ENCODE measurements at places on chromosomes 6 and 20. TPM values are rescaled to one million over a fixed set of nuclear protein-coding genes. Genes with fewer than 3 reads are reported as not detected.

DNA sequence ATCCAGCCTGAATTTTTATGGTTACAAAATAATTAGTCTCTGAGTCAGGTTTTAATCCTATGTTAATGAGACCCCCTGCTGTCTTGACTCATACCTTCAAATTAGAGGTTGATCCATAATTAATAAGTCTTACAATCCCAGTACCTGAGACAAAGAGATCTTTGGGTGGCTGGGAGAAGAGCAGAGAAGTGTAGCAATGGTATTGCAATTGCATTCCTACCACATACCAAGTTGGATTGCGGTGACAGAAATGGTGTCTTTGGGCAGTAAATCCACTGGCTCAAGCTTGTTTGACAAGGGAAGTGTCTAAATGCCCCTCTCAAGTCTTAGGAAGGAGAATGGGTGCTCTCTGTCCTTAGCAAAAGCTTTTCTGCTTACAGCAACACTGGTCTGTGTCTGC is 150.4 kb downstream of the BTBD3 start:
- DNase-seq, result no peak

DNA sequence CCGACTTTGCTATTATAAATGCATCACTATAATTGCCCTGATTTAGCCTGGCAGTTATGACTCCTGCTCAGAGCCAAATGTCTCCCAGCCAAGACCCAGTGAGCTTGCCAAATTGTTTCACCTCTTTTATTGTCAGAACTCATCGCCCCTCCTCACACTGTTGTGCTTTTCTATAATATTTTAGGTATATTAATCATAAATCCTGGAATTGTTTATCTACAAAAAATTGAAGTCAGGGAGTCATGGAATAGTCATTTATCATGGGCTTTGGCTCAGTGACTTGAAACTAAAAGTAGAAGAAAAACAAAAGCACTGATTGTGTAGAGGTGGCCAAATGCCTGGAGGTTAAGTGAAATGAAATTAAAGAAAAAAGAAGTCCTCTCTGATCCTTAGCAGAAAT is 85.6 kb downstream of the PFDN4 start:
- no peak for DNase-seq

DNA sequence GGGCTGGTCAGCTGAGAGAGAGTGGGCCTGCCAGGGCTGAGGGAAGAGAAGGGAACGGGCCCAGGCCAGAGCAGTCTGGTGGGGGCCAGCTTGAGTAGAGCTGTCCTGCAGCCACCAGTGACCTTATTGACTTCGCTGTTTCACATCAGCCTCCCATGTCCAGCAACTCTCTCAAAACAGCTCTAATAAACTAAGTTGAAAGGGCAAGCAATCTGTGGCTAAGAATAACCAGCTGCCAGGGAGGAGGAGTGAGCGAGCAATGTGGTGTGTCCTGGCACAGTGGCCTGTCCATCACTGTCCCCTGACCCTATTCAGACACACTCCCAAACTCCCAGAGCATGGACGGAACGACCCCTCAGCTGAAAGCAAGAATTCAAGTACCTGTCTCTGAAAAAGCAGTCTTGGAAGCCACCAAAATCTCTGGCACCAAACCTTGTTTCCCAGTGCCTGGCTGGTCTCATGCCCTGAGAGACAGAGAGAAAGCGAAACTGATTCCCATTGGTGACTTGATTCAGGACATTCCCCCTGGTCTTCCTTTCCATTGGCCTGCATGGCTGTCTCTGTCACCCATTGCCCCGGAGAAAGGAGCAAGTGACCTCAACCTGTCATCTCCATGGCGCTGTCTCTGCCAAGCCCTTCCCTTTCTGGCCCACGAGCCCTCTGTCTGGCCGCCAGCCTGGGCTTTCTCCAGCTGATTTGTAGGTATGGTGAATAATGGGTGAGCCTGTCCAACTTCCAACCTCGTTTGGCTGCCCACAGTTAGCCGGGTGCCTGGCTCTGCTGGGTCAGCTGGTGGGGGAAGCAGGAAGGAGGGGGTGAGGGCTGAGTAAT is at the start of gene DDO:
Gene DDO, minus strand, starts transcription at position 490 of the 831 bp plus-strand sequence. CDS start 2,113 bp downstream, outside the sequence.
- DNase-seq, result no peak

DNA sequence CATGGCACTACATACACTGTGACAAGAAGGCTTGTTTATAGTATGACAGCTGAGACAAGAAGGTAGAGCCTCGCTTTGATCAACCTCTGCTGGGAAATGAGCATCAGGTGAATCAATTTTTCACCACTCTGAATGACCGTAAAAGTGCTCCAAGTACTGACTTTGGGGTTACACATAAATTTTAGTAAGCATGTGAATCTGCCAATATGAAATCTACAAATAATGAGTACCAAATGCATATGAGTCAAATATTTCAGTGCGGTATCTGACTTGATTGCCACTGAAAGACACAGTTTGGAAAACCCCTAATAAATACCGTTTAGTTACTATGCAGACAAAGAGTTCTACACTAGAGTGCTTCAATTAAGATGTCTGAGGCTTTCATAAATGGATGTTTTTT is 77.8 kb downstream of the ATG5 start:
- no peak for DNase-seq

DNA sequence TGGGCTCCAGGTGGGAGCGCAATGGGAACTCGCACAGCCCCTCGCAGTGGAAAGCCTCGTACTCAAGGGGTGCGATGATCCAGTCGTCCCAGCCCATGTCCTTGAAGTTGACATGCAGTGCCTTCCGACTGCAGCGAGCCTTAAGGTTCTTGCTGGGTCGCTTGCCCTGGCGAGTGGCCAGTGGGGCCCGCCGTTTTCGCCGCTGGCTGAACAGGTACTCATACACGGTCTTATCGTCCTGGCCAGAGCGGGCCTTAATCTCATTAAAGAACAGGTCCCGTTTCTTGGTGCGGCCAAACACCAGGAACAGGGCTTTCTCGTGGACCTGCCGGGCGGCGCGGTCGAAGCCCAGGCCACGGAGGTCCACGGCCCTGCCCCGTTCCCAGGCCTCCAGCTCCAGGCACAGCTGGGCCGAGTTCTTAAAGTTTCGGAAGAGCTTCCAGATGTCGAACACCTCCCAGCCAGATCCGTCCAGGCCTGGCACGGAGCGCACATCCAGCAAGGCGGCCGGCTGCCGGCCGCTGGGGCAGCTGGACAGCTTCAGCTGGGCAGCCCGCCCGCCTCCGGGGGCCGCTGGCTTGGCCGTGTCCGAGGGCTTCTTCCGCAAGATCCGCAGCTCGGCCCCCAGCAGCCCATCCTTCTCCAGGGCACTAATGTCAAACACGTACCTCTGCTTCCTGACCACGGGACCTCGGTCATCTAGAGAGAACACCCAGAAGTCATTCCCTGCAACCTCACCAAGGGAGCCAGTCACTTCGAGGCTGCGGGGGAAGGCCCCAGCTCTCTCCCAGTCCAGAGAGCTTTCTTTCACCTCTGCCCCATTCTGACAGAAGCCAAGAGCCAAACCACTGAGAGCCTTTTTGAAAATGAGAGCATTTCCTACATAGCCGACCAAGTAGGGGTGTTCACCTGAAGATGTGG is 3.7 kb downstream of the GDF5 start:
- DNase-seq, result no peak

DNA sequence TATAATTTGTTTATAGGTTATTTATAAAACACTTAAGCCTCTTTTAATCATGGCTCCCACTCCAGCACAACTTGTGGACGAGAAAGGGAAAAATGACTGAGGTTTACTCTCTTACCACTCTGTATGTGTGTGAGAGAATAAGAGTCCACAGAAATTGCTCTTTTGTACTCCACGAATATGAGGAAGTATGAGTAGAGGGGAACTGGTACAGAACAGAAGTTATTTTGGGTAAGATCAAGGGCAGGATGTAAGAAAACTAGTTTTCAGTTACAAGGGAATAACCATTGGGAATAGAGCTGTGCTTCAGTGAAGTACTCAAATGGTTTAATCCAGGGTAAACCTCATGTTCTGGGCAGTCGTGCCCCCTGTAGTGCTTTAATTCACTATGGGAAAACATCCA is 72.6 kb downstream of the REV3L start:
- DNase-seq, result no peak

DNA sequence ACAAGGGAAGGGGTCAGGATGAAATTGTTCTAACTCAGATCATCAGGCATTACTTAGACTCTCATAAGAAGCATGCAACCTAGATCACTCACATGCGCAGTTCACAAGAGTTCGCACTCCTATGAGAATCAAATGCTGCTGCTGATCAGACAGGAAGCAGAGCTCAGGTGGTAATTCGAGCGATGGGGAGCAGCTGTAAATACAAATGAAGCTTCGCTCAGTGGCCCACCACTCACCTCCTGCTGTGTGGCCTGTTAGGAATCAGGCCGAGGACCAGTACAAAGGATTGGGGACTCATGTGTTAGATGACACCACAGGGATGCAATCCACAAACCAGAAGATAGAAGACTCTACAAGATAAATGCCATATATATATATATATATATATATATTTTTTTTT is 31.5 kb upstream of the TOP1 start:
- no peak for DNase-seq

DNA sequence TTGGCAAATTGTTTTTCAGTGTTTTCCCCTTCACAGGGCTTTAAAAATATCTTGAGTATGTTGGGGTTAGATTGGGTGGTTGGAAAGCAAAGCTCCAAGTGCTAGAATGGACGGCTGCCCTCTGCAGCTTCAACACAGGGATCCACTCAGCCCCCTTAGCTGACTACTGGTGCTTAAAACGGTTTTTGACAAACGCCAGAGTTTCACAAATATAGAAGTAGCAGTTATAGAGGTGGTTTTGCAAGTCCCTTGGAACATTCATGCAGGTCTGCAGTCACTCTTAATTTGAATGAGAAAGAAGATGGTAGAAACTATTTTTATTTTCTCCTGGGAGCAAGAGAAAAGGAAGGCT is 175.9 kb downstream of the ARID1B start:
- no peak for DNase-seq

- no peak for DNase-seq
These were observed 48.2 kb downstream of the DCBLD1 start for GRCh38 chr6:117530467-117531242.

- DNase-seq, result no peak
These were observed 52.7 kb downstream of the TOP1 start for GRCh38 chr20:41081276-41081814.

- DNase-seq, result no peak
These were observed 1152.0 kb downstream of the HACE1 start for GRCh38 chr6:103707596-103708325.

DNA sequence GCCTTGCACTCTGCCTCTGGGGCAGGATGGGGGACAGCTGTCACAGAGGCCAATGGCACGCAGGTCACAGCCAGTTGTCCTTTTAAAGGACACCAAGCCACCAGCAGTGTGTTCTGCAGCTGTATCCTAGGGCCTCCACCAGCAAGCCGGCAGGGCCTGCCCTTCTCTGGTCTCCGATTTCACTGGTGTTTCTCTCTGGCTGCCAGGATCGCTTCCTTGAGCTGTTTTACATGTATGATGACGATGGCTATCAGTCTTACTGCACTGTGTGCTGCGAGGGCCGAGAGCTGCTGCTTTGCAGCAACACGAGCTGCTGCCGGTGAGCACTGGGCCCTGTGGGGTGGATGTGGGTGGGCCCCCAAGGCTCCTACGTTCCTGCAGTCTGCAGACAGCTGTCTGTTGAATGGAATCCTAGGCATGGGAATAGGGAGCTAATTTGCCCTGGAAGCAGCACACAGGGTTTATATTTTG is 22.7 kb upstream of the MAPRE1 start:
- DNase-seq, result peak; percentile 67

DNA sequence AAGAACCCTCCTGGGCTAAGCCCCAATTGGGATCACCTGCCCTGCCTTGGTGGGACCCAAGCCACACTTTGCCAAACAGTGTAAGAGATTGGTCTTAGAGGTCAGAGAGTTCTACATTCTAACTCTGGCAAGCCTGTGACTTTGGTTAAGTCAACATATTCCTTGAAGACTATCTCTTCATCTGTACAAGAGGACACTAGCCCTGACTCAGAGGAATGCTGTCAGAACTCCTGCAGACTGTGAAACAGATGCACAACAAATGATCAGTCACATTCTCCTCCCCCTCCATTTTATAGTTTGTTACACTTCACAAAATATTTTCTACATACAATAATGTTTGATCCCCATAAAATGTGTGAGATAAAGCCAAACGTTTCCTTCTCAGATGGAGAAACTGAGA is 91.7 kb upstream of the EPB41L1 start:
- DNase-seq, result no peak

DNA sequence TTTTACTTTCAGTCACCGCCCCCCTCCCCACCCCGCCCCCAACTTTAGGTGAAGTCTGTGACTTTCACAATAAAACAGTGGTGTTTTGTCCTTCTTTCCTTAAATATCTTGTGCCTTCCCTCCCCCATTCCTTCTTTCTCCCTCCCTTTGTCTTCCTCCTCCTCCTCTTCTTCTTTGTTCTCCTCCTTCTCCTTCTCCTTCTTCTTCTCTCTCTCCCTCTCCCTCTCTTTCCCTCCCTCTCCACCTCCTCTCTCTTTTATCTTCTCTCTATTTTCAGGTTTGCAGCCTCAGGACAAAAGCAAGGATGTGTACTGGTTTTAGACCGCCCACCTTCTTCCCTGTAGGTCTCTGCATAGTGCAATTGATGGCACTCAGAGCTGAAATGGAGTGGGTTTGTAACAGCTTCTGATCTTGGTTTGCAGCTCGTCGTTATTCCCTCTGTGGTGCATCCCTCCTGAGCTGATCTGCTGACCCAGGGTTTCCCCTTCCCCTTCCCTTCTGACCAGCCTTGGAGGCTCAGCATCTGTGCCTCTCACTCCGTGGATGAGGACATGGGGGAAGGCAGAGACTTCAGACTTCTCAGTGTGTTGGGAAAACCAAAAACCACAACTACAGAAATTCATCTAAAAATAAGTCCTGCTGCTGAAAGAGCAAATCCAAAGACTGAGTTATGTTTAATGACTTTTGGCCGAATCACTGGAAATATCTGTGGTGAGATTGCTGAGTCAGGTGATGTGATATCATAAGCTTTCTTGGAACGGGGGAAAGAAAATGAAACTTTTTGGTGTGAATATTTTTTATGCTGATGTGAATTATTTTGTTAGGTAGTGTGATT is 6.9 kb downstream of the VGLL2 start:
- DNase-seq, result peak; percentile 29

GRCh38 chr6:5761370-5761769 is 245.4 kb downstream of the NRN1 start:
- no peak for DNase-seq

DNA sequence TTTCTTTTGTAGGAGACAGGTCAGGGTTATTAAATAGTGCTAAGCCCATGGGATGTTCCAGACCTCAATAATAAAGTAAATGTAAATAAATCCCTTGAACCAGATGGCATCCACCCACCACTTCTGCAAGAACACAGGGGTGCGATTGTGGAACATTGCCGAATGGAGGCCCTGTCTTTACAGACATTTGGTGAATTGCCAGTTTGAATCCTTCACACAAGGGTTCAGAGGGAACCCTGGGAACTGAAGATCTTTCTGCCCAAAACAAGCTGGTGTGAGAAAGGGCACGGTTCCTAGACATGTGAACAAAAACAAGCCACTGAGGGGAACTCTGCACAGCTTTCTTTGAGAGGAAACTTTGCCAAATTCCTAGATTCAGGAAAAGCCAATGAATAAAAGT is 30.2 kb upstream of the RNF8 start:
- no peak for DNase-seq

FANCE gene
- polyA plus RNA-seq, result 24.5 TPM

RCAN2 gene
- polyA plus RNA-seq, result 3.6 TPM

CALHM6 gene
- 4.5 TPM for polyA plus RNA-seq

C6orf141 gene
- polyA plus RNA-seq, result 2.2 TPM
